ENCODE measurements at places on chromosomes 6 and 20. TPM values are rescaled to one million over a fixed set of nuclear protein-coding genes. Genes with fewer than 3 reads are reported as not detected.
A peak's percentile ranks its signal among the peaks of the same experiment; 100 is the strongest.

The PTPRK gene
- 7.5 TPM for polyA plus RNA-seq

- DNase-seq: no peak
- no peaks in the 10 kb centered on the region for H3K36me3 ChIP-seq
- no peak overlapping the region for H3K4me3 ChIP-seq
- H3K4me1 ChIP-seq: no peaks in the 10 kb centered on the region
These were observed 313.3 kb downstream of the RNGTT start for GRCh38 chr6:88650029-88650619.

The SNAP25 gene
- polyA plus RNA-seq: 0.44 TPM

DNA sequence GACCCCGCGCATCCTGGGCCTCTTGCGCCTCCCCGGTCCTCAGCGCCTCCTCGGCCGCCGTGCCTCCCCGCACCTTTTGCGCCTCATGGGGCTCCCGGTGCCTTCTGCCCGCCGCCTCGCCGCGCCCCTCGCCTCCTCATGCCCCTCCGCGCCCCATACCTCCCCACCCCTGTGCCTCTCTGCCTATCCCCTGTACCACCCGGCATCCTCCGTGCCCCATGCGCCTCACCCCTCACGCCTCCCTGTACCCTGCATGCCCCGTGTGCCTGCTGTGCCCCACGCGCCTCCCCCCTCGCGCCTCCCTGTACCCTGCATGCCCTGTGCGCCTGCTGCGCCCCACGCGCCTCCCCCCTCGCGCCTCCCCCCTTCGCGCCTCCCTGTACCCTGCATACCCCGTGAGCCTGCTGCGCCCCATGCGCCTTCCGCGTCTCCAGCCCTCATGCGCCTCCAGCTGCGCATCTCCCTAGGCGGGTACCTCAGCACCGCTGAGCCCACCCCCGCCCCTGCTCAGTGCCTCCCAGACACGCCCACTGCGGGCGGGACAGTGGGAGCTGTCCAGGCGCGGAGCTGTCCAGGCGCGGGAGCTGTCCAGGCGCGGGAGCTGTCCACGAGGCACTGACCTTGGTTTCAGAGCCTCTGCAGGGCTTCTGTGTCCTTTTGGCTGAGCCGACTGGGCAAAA is 37.1 kb downstream of the IGF2R start:
- no peaks in the 10 kb centered on the region for H3K27me3 ChIP-seq
- no peaks in the 10 kb centered on the region for H3K36me3 ChIP-seq
- no peak overlapping the region for H3K27ac ChIP-seq
- DNase-seq: peak; percentile 50

GRCh38 chr6:156790711-156791319 is 13.6 kb downstream of the ARID1B start:
- no peaks in the 10 kb centered on the region for H3K27me3 ChIP-seq
- H3K4me3 ChIP-seq: no peak overlapping the region
- H3K36me3 ChIP-seq: no peaks in the 10 kb centered on the region
- no peak overlapping the region for H3K27ac ChIP-seq
- DNase-seq: no peak
- peaks cover 87% of the 10 kb centered on the region for H3K4me1 ChIP-seq

DNA sequence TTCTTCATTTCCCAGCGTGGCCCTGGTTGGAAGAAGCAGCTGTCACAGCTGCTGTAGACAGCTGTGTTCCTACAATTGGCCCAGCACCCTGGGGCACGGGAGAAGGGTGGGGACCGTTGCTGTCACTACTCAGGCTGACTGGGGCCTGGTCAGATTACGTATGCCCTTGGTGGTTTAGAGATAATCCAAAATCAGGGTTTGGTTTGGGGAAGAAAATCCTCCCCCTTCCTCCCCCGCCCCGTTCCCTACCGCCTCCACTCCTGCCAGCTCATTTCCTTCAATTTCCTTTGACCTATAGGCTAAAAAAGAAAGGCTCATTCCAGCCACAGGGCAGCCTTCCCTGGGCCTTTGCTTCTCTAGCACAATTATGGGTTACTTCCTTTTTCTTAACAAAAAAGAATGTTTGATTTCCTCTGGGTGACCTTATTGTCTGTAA is 292.7 kb downstream of the ESR1 start:
- peaks cover 23% of the 10 kb centered on the region for H3K4me1 ChIP-seq
- H3K27ac ChIP-seq: peak overlapping the region; percentile 5
- DNase-seq: peak; percentile 41
- H3K4me3 ChIP-seq: no peak overlapping the region
- no peaks in the 10 kb centered on the region for H3K36me3 ChIP-seq

GRCh38 chr6:1915226-1915625 is 305.5 kb downstream of the FOXC1 start:
- H3K27ac ChIP-seq: no peak overlapping the region
- H3K4me1 ChIP-seq: no peaks in the 10 kb centered on the region
- no peaks in the 10 kb centered on the region for H3K36me3 ChIP-seq

GRCh38 chr20:7967199-7967844 is 27.1 kb upstream of the HAO1 start:
- DNase-seq: no peak
- H3K4me3 ChIP-seq: no peak overlapping the region
- no peak overlapping the region for H3K27ac ChIP-seq
- no peaks in the 10 kb centered on the region for H3K27me3 ChIP-seq
- H3K4me1 ChIP-seq: no peaks in the 10 kb centered on the region
- no peaks in the 10 kb centered on the region for H3K36me3 ChIP-seq

DNA sequence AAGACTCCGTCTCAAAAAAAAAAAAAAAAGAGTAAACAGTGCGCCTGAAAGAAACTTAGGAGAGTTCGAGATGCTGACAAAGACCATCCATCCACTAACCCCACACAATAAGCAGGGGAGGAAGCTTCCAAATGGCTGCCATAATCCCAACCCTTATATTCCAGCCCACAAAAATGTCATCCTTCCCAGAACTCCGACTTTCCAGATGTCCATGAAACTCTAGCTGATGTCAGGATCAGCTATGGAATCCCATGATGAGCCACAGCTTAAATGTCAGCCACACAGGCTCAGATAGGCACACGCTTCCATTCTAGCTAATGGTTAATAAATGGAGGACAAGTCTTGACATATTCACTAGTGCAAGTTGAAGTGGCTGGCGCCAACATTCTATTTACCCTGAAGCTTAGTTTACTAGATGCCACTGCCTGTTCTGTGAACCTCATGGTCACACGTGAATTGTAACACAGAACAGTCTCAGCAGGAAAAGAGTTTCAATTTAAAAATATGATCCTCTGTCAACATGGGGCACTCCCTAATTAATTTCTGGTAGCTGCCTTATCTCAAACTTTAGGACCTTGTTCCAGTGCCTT is 75.5 kb downstream of the FOXF2 start:
- H3K4me1 ChIP-seq: no peaks in the 10 kb centered on the region
- no peaks in the 10 kb centered on the region for H3K27me3 ChIP-seq
- H3K36me3 ChIP-seq: no peaks in the 10 kb centered on the region
- no peak for DNase-seq
- H3K27ac ChIP-seq: no peak overlapping the region
- no peak overlapping the region for H3K4me3 ChIP-seq

The BMP7 gene
- polyA plus RNA-seq: 0.72 TPM

GRCh38 chr20:4544765-4545164 is 176.9 kb upstream of the PRND start:
- no peak overlapping the region for H3K4me3 ChIP-seq
- no peak for DNase-seq
- H3K27ac ChIP-seq: no peak overlapping the region
- H3K36me3 ChIP-seq: no peaks in the 10 kb centered on the region

GRCh38 chr20:63029358-63030121 is 22.8 kb upstream of the BHLHE23 start:
- H3K27me3 ChIP-seq: peaks cover 92% of the 10 kb centered on the region
- no peak overlapping the region for H3K4me3 ChIP-seq
- H3K27ac ChIP-seq: no peak overlapping the region
- DNase-seq: no peak
- peaks cover 14% of the 10 kb centered on the region for H3K4me1 ChIP-seq

The HSPA1L gene
- polyA plus RNA-seq: 0.80 TPM

GRCh38 chr20:33032555-33032954 is 1.1 kb downstream of the BPIFB6 start:
- H3K4me1 ChIP-seq: no peaks in the 10 kb centered on the region
- no peaks in the 10 kb centered on the region for H3K27me3 ChIP-seq
- no peak overlapping the region for H3K4me3 ChIP-seq
- H3K36me3 ChIP-seq: no peaks in the 10 kb centered on the region
- DNase-seq: no peak
- no peak overlapping the region for H3K27ac ChIP-seq

DNA sequence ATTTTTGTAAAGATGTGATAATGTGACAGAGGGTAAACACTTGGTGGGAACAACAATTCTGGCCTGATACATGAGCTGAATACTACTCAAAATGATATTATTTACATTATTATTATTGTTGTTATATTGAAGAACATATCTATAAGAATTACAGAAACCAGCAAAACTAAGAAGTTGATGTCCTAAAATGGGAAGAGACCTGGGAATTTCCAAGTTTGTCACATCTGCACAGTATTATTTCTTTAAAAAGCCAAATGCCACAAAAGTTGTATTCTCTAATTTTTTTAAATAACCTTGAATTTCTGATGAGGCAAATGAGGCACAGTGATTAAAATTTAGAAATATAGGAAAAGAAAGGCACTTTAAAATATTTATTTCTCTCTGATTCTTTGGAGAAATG is 5.0 kb upstream of the ZNF292 start:
- no peak overlapping the region for H3K4me3 ChIP-seq
- no peak for DNase-seq
- no peak overlapping the region for H3K27ac ChIP-seq

The OR12D3 gene
- polyA plus RNA-seq: not detected

GRCh38 chr6:148430897-148431296 is 88.3 kb downstream of the SASH1 start:
- peaks cover 26% of the 10 kb centered on the region for H3K4me1 ChIP-seq
- DNase-seq: no peak
- H3K4me3 ChIP-seq: no peak overlapping the region
- H3K27me3 ChIP-seq: no peaks in the 10 kb centered on the region
- no peaks in the 10 kb centered on the region for H3K36me3 ChIP-seq

The IMPG1 gene
- not detected for polyA plus RNA-seq

DNA sequence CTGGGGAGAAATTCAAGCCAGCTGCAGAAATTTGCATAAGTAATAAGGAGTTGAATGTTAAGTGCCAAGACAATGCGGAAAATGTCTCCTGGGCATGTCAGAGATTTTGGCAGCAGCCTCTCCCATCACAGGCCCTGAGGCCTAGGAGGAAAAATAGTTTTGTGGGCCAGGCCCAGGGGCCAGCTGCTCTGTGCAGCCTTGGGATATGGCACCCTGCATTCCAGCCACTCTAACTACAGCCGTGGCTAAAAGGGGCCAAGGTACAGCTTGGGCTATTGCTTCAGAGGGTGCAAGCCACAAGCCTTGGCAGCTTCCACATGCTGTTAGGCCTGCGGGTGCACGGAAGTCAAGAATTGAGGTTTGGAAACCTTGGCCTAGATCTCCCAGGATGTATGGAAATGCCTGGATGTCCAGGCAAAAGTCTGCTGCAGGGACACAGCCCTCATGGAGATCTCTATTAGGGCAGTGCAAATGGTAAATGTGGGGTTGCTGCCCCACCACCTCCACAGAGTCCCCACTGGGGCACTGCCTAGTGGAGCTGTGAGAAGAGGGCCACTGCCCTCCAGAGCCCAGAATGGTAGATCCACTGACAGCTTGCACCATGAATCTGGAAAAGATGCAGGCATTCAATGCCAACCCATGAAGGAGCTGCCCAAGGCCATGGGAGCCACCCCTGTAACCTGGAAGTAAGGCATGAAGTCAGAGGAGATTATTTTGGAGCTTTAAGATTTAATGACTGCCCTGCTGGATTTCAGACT is 126.5 kb downstream of the DTNBP1 start:
- H3K4me3 ChIP-seq: no peak overlapping the region
- peaks cover 16% of the 10 kb centered on the region for H3K4me1 ChIP-seq
- H3K27me3 ChIP-seq: no peaks in the 10 kb centered on the region
- DNase-seq: no peak

The KCNG1 gene
- polyA plus RNA-seq: not detected

- no peak overlapping the region for H3K4me3 ChIP-seq
- DNase-seq: no peak
- no peaks in the 10 kb centered on the region for H3K4me1 ChIP-seq
- H3K36me3 ChIP-seq: no peaks in the 10 kb centered on the region
- no peaks in the 10 kb centered on the region for H3K27me3 ChIP-seq
These were observed 54.0 kb downstream of the GMPR start for GRCh38 chr6:16292432-16292831.

- H3K36me3 ChIP-seq: no peaks in the 10 kb centered on the region
- no peaks in the 10 kb centered on the region for H3K4me1 ChIP-seq
- no peak for DNase-seq
- no peak overlapping the region for H3K27ac ChIP-seq
- H3K4me3 ChIP-seq: no peak overlapping the region
These were observed 147.3 kb upstream of the FOXQ1 start for GRCh38 chr6:1164600-1164999.

DNA sequence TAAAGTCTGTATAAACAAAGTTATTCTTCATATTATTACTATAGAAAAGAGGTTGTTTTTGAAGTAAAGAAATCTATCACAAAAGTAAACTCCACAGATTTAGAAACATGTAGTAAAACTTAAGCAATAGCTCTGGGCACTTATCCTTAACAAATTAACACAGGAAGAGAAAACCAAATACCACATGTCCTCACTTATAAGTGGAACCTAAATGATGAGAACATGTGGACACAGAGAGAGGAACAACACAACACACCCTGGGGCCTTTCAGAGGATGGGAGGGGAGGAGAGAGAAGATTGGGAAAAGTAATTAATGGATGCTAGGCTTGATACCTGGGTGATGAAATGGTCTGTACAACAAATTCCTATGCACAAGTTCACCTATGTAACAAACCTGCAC is 57.2 kb downstream of the C6orf58 start:
- H3K4me3 ChIP-seq: no peak overlapping the region
- no peaks in the 10 kb centered on the region for H3K36me3 ChIP-seq
- H3K27ac ChIP-seq: no peak overlapping the region
- no peaks in the 10 kb centered on the region for H3K27me3 ChIP-seq

The ELOVL4 gene
- polyA plus RNA-seq: 0.07 TPM

DNA sequence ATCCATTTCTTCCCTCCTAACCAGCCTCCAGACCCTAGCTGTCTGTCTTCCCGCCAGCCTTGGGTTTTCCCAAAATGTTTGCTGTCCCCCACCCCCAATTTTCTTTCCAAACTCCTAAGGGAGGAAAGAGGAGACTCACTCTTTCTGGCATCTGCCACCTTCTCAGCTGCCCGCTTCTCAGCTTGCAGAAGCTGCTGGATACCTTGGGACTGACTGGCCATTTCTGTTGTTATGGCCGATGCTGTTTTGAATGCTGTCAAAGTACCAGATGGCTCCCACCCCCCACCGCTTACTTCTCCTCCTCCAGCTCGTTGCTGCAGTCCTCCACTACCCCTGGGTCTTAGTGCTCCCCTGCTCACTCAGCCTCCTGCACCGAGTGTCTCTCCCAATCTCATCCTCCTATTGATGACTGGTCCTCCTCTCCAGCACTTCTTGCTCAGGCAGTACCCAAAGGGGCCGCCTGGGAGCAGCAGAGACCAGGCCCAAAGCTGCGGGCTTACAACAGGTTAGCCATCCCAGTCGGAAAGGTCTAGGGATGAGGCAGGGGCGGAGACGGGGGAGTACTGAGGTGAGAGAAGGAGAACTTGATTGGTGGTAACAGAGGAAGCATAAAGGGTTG is at the start of gene ATP6V1G2:
Gene ATP6V1G2 (minus strand): TSS at position 270 of the 619 bp plus-strand sequence. CDS start 49 bp downstream, at position 221.
- peak within 1 kb of the TSS; percentile 72 for H3K27ac ChIP-seq
- H3K36me3 ChIP-seq: no peaks in the 10 kb centered on the region
- H3K4me1 ChIP-seq: peaks cover 34% of the 10 kb centered on the region
- no peaks in the 10 kb centered on the region for H3K27me3 ChIP-seq
- peak; percentile 88 for DNase-seq

- H3K27me3 ChIP-seq: no peaks in the 10 kb centered on the region
- no peak for DNase-seq
- no peak overlapping the region for H3K27ac ChIP-seq
- no peak overlapping the region for H3K4me3 ChIP-seq
- H3K4me1 ChIP-seq: no peaks in the 10 kb centered on the region
These were observed 9.6 kb upstream of the SF3B5 start for GRCh38 chr6:144104898-144105487.
